Dermis microvascular lymphatic vessel endothelial cell (primary cell): ENCODE measurements at places on chromosomes 6 and 20. TPM values are rescaled to one million over a fixed set of nuclear protein-coding genes. Genes with fewer than 3 reads are reported as not detected.

GRCh38 chr20:25177890-25178321 is 17.6 kb upstream of the ENTPD6 start:
- DNase-seq: no peak

DNA sequence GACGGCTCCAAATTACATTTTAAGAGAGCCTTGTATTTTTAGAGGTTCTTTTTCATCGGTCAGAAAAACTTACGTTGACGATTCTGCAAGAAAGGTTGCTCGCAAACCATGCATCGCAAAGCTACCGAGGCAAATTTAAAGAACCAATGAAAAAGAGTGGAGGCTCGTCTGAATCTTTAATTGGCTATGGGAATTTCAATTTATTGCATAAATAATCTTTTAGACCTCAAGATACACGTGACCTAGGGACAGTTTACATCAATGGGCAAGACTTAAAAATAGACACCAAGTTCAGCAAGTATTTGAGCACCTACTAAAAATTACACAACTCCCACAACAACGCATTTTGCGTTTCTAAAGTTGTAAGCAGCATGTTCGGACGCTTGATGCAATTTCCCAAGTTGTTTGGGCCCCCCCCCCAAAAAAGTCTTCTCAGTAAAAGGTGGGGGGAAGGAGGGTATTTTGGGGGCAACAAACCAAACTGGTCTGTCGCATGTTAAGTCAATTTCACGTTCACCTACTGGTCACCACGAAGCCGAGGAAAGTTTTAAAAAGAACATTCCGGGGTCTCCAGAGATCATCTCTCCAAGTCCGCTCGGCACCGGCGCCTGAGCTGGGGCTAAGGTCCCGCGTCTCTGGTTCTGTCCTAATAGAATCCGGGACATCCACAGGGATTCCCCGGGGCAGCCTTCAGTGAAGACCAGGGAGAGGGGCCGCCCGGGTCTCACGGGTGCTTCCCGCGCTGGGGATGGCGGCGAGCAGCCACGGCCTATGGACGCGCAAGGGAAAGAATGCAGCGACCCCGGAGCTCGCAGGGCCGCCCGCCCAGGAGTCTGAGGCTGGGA is 851 bp downstream of the SNX5 start:
- DNase-seq: no peak

The FAM83C gene
- total RNA-seq: not detected in 2 replicates

The CALHM4 gene
- 0.13 TPM in 1 of 2 replicates, not detected in the other for total RNA-seq

The SLC17A1 gene
- total RNA-seq: not detected in 2 replicates

The CGA gene
- total RNA-seq: not detected in 2 replicates
